ENCODE measurements at places on chromosomes 1 and 21.

GRCh38 chr1:243354511-243355153 is 98.8 kb downstream of the SDCCAG8 start:
- no peak for DNase-seq

DNA sequence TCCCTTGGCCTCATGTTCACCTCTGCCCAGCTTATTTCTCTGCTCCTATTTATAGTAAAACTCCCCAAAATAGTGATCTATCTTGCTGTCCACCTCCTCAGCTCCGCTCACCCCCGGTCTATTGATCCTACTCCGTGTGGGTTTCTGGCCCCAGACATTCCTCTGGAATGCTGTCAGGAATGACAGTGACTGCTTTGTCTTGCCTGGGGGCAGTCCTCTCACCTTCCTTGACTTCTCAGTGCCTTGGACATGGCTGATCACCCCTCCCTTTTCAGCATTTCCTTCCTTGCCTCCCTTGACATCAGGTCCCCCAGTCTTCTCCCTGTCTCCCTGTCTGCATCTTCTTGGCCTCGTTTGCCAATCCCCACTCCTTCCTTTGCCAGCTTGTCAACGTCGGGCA is 108.1 kb upstream of the BACE2 start:
- DNase-seq = no peak

DNA sequence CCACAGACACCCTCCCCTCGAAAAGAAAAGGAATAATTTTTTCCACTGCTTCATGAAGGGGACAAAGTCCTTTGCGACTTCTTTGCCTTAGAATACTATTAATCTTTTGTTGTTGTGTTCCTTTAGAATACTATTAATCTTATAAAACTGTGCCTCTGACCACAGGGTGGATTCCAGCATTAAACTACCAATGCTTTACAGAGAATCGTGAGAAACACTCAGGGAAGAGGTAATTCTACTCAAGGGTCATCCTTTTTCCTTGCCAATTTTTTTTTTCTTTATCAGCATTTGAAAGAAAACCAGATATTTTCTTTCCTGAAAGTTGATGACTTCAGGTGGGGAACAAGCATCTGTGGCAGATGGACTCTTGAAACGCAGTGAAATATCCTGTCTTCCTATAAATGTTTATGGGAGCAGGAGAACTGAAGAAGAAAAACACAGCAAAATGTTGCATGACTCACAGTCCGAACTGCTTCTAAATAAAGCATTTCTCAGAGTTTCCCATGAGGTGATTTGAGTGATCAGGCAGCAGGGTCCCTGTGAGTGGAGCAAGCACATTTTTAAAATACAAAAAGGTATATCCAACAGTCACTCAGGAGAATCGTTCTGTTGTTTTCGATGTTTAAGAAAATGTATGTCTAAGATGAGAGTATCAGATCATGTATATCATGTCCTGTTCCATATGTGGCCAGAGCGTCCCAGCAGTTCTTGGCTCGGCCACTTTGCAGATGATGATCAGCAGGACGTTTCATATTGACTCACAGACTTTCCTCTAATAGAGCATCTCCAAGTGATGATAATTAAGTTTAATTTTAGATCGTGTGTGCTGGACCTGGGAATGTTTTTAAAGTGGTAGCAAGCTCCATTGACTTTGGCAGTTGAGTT is 154.2 kb upstream of the RUNX1 start:
- no peak for DNase-seq

GRCh38 chr1:62092110-62092509 is 102.5 kb upstream of the L1TD1 start:
- DNase-seq = no peak

- no peak for DNase-seq
These were observed 776 bp downstream of the HLCS start for GRCh38 chr21:36965720-36966065.

GRCh38 chr1:62597281-62597680 is at the start of gene ANGPTL3:
TSS of gene ANGPTL3 (plus strand) at chr1:62597520. CDS start at chr1:62597567, 47 bp downstream.
- DNase-seq = no peak

DNA sequence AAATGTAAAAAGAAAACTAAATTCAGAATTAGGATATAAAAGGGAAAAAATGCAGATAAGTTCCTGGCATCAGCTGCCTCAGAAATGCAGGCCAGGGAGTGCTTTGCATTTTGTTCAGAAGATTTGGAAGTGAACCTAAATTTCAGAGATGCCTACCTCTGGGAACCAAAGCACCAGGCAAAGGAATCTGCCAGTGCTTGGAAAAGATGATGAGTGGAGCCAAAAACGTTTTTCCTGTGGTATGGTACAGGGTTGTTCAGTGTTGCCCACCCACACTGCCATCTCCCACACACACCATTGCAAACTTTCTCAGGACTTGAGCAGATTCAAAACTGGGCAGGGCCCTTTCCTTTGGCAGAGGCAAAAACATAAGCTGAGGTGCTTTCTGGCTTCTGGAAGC is 349.5 kb downstream of the TGFB2 start:
- no peak for DNase-seq

DNA sequence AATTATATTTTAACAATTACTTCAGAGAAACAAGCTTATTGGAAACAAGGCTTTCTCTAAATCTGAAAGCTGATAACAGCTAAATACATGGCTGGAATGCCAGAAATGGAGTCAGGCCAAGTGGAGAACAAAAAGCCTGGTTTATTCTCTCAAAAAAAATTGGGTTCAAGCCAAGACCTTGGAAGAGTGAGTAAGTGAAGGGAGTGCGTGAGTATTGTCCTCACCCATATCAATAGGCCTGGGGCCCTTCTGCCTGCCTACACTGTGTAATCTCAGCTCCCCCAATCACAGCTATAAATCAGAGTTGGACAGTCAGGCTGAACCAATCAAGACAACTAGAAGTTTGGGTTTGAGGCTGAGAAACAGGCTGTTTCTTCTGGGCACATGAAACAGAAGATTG is 7.4 kb downstream of the KYAT3 start:
- DNase-seq = peak; percentile 82

- no peak for DNase-seq
These were observed 423.2 kb upstream of the B3GALT2 start for GRCh38 chr1:193609592-193609991.

DNA sequence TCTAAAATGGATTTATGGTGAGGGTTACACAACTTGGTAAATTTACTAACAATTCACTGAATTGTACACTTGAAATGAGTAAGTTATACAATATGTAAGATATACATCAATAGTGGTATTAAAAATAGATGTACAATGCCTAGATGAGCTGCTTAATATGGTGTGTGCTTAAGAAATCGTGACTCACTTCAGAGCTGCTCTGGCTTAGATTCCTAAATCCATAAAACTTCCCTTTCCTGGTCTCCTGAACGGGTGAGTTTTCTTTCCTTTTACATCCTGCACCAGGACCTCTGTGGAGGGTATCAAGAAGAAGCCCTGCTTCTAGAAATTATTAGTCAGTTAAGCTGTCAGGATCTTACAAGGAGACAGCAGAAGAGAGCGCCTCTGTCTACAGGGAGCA is 30.4 kb downstream of the H3-3A start:
- DNase-seq = no peak

DNA sequence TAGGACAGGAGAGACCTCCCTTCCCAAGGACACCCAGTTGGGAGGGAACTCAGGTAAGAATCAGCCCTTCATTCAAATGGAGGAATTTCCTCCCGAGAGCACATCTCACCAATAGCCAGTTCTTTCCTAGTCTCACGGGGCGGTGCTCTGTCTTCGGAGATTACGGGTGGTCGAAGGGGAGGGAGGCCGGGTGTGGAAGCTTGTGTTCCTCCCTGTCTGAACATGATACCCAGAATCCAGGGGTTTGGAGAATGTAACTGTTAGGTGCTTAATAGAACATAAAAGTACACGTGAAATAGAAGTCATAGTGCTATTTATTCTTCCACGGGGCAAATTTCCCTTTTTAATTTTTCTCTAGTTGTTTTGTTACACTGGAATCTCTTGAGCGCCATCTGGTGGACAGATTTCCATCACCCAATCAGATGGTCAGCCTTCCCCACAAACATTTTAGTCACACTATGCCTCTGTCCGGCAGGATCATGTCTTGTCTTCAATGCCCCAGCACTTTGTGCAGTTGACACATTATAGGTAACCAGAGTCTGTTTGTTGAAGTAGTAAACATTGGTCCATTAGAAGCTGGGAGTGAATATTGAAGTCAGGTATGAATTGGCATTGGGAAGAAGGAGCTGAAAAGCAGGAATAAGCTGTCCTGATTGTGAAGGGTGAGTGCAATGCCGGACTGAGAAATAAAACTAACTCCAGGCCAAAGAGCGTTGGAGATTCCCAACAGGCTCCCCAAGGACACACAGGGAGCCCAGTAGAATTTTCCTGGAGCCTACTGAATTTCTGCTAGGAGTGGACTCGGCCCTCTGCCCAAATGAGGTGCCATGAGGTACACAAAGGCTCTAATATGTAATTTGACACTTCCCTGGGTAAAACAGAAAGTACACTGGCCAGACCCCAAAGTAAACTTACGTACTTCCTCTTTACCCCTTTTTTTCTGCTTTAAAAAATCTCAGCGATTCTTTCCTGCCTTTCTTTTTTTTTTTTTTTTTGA is 27.6 kb upstream of the ZNF697 start:
- peak; percentile 61 for DNase-seq

GRCh38 chr1:223710179-223711133 is 1.9 kb upstream of the CAPN2 start:
- DNase-seq = no peak

GRCh38 chr1:237269938-237270337 is 228.0 kb downstream of the RYR2 start:
- no peak for DNase-seq

- DNase-seq = no peak
These were observed 276.0 kb downstream of the ASTN1 start for GRCh38 chr1:176888471-176889032.

DNA sequence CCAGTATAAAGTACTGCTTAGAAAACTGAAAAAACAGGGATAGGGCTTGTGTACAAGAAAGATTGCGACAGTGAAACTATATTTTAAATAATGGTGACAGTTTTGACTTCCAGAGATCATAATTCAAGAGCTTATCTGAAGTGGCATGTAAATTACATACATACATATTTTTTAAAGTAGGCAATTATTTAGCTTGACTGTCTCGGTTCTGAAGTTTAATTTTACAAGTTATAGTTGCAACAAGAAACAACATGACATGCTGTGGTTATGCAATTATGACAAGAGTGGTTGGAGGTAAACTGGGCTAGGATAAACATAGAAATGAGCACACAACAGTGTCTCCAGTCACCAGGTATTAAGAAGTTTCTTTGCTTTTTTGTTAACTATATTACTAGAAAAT is 4.1 kb downstream of the C1orf21 start:
- DNase-seq = no peak

DNA sequence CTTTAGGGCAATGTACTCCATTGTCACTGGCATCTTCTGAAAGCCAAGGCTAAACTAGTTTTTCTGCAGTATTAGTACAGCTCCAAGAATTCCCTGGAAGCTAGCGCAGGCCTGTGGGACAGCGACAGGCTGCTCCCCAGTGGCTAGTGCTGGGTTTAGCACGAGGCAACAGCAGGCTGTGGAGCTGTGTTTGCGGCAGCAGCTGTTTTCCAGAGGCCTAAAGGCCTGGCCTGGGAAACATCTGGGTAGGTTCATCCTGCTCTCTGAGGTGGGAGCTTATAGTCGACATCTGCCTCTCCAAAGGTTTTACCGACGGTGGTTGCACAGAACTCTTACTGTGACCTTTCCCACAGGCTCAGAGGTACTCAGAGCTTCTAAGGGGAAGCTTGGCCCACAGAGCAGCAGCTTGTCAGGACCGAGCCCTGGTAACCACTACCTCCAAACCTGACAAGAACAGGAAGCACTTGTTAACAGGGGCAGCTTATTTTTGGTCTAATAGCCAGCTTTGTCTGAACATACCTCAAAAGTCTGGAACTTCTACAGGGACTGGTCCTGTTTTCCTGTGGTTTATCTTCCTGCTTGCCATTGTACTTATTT is 17.2 kb downstream of the CC2D1B start:
- DNase-seq = no peak

- DNase-seq = no peak
These were observed 24.3 kb upstream of the CLSTN1 start for GRCh38 chr1:9848022-9848421.

GRCh38 chr1:39398278-39399021 is 93.0 kb upstream of the BMP8A start:
- peak; percentile 90 for DNase-seq

DNA sequence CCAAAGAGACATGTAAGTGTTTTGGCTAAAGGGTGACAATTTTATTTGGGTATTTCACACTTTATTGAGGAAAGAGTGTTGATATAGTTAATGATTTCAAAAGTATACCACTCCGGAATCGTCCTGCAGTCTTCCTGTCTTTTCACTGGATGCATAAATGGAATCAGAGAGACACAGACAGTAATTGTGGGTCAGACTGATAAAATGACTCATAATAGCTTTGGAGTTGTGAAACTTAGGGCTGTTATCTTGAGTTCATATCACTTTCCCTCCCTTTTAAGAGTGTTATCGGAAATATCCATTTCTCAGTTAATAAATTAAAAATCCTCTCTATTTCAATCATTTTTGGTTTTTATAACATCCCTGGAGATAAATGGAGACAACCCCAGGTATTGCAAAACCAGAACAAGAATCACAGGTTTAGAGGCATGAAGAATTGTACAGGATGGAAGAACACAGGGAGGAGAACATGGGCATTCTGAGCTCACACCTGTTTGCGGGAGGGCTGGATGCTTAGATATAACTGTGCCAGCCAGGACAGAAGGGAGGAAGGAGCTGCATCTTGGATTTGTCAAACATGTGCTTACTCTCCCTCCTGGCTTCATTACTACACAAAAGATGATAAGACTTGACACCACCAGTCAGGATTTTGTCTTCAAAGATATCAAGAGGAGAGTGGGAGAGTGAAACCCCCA is 185.4 kb downstream of the LMO4 start:
- no peak for DNase-seq

GRCh38 chr1:156440654-156441437 is 59.7 kb downstream of the MEF2D start:
- no peak for DNase-seq

DNA sequence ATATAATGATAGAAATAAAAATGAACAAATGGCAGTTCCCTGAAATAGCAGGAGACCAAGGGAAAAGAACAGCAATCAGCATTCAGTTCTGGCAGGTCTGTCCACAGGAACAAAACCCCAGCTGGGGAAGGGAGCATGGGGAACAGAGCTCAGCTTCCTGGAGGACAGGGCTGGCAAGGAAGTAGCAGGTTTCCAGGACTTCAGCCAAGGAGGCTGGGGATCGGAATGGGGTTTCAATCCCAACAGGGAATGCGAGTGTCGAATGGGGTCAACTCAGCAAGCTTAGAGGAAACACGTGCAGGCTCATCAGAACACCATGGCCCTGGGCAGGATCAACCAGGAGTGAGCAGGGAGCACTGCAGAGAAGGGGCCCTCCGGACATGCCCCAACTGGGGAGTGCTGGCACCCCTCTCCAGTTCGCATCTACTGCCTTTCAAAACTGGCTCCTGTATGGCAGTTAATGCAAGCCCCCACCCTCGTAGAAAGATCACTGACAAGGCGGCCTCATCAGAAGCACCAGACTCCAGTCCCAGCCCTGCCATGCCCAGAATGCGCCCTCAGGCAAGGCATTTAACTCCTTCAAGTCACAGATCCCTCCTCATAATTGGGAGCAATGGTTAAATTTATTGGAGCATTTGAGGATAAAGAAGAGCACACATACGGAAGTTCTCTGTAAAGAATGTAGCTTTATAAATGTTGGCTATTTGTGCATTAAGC is 72.4 kb downstream of the SEC16B start:
- DNase-seq = no peak
